Ureter (tissue), 1 donor: ENCODE measurements at places on chromosomes 7 and 10. TPM values are rescaled to one million over a fixed set of nuclear protein-coding genes. Genes with fewer than 3 reads are reported as not detected.

Gene WEE2
- not detected for total RNA-seq

Gene ZNF25
- 12.9 TPM for total RNA-seq

Gene PON1
- total RNA-seq = not detected

Gene LIPF
- not detected for total RNA-seq

Gene HTR5A
- total RNA-seq = not detected

Gene KCNMA1
- 87.9 TPM for total RNA-seq

Gene CRYGN
- total RNA-seq = not detected

Gene CACNA2D1
- 20.2 TPM for total RNA-seq

Gene BLNK
- 56.4 TPM for total RNA-seq

Gene ANXA8
- 137 TPM for total RNA-seq

Gene LRRN3
- total RNA-seq = 1.2 TPM

Gene NIPSNAP2
- 66.6 TPM for total RNA-seq

GRCh38 chr7:83799333-83799732, 150.4 kb upstream of the SEMA3E start:
- no peak for DNase-seq

- peak; percentile 66 for DNase-seq
Observed at GRCh38 chr10:119416855-119417254, 125.7 kb downstream of the RGS10 start.

GRCh38 chr10:25261110-25261509, 86.3 kb downstream of the GPR158 start:
- DNase-seq = no peak

DNA sequence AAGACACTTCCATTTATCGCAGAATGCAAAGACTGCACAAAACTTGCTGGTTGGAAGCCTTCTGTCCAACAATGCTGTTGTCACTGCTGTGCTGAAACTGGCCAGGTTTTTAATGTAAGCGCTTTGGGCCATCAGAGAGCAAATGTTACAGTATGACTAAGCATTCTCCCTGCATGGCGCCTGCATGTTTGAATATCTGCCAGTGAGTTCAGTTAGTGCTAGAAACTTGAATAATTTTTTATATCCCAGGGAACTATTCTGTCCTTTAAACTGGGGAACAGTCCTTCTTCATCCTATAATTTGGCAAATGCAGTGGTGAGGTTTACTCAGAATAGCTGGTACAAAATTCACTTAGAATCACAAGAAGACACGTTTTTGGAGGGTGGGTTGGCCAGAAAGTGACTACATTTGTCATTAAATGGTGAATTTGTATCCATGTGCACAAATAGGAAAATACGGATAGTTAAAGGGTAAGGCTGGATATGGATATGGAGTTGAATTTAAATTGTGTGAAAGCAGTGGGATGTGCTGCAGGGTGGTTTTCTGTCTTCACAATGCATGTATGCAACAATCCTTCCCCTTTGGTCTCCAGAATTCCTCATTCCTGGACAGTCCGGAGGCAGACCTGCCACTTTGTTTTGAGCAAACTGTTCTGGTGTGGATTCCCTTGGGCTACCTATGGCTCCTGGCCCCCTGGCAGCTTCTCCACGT, 1.7 kb downstream of the ABCC2 start:
- DNase-seq = no peak

DNA sequence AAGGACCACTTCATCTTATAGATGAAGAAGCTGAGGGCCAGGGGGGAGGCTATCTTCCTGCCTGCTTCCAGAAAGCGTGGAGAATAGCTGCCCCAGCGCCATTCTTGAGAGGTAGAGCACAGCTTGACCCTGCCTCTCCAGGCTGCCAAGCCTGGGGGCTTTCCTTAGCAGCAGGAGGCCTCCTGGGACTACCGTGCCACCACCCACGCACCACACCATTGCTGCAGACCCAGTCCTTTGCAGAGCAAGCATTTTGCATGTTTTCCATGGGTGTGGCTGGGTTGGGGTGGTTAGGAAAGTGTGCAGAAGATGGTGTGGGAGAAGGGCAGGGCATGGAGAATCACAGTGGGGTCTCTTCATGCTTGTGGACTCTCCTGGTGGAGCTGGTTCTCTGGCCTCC, 64.9 kb downstream of the TBXAS1 start:
- no peak for DNase-seq

GRCh38 chr7:117024811-117025210, 71.5 kb downstream of the ST7 start:
- no peak for DNase-seq

DNA sequence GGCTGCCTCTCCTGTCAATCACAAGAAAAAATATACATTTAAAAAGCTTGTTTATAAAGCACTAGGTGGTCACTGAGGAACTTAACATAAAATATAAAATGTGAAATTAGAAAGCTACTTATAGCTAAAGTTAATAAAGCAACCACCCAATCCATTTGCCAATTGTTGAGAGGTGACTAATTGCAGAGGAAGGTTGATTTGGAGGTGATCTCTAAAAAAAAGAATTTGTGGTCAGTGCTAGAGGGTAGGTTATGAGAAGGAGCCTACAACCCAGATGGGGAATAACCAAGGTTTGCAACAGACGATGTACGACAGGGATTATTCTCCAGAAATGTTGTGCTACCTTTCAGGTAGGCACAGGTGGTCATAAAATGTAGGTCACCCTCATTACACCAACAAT, 444.2 kb upstream of the C7orf33 start:
- no peak for DNase-seq

- no peak for DNase-seq
Observed at GRCh38 chr7:52163311-52163710, 846.7 kb upstream of the COBL start.

DNA sequence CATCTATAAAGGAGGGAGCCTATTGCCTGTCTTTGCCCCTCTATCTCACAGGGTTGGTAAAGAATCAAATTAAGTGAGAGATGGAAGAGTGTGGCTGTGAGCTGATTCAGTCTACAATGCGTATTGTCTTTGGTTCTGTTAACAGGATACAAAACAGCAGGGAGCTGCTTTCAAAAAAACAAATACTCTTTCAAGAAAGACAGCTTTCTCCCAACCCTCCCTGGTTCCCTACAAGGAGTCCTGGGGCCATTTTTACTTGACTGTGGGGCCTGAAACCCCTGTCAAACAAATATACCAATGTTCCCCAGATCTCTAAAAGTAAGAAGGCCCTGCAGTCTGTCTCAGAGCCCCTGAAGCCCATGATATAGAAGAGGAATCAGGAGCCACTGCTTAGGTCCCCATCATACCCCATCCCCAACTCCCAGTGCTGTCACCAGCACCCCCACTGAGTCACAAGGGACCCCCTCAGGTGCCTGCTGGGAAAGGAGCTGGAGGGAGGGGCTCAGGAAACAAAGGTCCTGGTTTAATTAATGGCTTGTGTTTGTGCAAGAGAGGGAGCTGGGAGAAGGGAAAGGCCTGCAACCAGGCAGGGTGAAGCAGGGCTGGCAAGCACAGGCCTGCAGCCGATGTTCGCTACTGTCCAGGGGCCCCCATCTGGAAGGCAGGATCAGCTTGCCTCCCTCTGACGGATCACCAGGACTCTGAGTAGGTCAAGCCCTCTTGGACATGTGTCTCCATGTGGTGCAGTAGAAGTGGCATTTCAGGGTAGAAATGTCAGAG, 182.0 kb upstream of the GHITM start:
- no peak for DNase-seq

DNA sequence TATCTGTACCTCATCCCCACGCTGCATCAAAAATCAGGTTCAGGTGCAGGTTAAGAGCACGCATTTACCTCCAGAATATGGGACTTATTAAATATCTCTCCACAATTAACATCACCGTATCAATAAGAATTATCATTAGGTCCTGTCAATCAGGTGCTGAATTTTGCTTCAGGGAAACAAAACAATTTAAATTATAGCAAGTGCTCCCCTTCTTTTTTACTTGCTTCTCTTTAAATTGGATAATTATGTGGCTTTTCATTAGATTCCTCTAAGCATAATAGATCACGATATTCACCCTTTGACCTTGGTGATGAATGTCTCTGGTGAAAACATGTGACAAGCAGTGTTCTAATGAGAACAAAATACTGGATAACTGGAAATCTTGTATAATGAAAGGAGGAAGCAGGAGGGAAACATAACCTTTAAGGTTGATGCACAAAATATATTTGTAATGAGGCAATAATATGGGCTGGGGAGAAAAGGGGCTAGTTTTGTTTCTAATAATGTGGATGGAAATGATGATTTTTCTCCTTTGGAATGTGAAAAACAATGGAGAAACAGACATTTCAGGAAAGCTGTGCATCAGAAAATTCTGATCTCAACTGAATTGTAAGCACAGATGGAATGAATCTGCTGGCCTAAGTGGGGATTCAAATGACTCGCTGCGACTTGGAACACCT, 166.9 kb downstream of the SNX10 start:
- no peak for DNase-seq

DNA sequence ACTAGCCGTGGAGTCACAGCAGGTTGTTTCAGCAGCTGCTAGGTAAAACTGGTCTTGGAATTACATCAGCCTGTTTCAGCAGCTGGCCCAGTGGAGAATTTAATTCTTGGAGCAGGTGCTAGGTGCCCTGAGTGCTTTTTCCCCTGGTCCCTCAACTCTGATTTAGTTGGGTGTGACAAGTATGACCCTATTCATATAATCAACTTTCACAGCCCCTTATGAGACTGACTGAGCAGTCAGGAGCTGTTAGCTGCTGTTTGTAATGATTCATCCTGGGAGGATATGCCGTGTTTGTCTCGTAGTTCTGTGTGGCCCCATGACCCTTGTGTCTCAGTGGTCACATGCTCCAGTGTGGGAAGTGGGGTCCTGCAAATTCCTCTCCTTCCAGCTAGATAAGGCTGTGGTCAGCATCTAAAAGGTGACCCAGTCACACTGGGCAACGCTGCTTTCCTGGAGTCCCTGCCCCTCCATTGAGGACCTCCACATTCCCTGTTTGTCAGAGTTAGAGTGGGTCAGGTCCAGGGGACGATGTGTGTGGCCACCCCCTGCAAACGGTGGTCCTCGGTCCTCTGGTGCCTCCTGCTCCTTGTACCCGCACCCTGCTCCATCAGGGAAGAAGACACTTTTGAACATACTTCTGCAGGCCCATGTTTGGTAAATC, 28.3 kb downstream of the TBATA start:
- DNase-seq = no peak

GRCh38 chr7:141071260-141071854, 2.5 kb upstream of the TMEM178B start:
- peak; percentile 50 for DNase-seq

GRCh38 chr7:120402079-120402767, 129.2 kb downstream of the KCND2 start:
- no peak for DNase-seq

DNA sequence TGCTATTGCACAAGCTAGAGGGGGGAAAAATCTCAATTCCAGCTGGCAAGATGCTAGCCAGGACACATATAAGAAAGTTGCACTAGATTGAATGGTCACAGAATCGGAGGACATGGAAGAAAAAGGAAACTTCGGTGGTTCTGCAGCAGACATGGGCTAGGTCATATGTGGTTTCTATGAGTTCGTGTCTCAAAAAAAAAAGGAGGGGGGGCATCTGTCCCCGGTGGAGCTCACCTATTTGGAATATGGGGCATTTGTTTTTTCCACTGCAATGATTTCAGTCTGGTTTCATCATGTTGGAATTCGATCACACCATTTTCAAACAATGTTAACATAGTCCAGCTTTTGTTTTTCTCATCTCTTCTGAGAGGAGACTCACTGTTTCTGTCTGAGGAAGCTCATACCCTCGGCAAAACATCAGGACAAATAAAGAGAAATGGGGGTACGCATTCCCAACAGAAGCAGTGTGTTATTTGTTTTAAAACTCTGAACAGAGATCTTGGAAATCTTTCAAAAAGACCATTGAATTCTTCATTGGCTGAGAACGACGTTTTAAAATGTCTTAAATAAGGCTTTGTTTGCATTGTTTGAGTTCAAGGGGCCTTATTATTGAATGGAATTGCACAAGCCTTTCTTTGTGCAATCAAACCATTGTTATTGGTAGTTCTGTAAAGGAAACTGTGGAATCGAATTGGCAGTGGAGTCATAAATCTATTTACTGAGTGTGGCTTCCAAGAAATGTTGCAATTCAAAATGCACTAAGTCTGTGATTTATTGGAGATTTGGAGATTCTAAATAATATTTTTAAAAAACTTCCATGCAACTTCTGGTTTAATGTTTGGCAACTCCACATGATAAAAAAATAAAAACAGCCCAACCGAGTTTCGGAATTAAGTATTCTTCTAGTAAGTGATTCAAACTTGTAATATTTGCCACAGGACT, 173.2 kb downstream of the RTKN2 start:
- no peak for DNase-seq

DNA sequence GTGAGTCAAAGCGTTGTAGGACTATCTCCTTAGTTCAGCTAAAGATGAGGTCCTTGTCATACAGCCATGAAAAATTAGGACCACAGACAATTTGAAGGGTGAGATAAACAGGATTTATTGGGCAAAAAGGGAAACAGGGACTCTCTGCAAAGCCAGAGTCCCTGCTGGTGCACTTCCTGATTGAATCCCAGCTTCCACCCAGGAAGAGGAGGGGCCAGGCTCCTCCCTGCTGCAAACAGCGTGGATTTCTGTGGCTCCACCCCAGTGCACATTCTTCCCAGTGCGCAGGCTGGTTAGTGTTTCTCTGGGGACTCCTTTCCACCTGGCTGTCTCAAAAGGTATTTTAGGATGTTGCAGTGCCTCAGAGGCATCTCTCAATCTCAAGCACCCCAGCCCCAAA, 165.4 kb upstream of the YAE1 start:
- no peak for DNase-seq

GRCh38 chr10:53909791-53910190, 891.2 kb downstream of the PCDH15 start:
- no peak for DNase-seq

DNA sequence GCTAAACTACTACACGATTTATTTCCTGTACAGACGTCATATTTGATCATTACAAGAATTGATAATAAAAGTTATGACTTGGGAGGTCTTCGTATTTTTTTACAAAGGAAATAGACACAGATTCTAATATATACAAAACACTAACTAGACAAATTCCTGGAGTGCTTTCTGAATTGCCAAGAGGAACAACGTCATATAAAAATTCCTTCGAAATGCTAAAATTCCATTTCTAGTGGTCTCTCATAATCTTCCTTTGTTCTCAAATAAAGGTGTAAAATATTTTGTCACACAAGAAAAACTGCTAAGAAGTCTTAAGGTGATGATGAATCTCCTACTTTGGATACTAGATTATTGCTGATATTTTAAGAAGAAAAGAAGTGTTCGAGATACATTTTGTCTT, 85.4 kb downstream of the CDK6 start:
- no peak for DNase-seq

DNA sequence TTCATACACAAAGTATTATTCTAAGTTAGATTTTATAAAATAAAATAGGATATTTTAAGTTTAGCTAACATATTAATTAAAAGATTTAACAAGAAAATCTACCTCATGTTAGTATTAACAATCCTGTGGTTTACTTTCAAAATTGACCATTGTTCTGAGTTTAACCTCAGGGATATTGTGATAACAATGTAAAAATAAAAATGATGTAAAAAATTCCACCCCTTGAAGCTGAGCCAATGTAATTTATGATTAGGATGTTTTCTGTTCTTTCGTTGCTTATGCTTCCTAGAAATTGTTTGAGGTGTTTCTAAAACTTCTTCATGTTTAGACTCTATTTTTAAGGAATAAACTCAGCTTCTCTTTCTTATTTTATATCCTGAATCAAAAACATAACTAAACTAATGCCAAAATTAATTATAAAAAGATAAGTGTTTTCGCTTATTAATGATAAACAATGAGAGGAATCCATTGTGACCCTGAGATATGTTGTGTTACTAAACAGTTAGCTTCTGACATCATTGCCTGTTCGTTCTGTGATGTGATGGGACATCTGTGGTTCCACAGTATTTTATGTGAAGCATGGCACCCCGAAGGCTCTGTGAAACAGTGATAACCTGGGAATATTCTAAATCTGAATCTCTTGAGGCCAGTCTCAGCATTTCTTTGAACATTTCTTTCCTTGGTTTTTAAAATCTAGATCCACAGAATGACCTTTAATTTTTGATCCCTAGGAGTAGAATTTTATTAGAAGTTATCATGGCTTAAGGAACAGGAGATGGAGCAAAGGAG, 340.8 kb downstream of the ARL4A start:
- no peak for DNase-seq
